ENCODE measurements at places on chromosomes 4 and X.

DNA sequence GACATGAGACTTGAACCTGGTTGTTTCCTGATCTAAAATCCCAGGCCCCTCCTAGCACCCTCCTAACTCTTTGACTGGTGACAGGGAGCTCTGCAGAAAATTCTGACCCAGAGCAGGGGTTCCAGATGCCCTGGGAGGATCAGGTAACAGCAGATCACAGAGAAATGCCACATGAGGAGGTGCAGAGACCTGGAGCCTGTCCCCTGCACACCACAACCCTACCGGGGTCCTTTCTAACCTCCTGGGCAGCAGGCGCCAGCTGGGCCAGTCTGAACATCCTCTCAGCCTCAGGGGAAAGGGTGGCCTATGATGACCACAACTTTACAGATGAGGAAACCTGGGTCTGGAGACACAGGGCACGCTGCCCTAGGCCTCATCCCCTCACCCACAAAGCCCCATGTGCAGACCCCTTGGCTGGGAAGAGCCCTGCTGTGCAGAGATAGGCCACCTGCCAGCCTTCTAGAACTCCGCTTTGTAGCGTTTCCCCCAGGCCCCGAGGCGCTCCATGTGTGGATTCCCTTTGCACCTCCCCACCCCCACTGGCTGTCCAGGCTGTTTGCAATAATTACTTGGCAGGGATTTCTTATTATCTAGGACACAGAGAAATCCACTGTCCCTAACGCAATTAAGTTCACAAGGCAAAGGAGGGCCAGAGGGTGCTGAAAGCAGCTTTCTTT is 36.5 kb downstream of the WDR1 start:
- no peak for DNase-seq

DNA sequence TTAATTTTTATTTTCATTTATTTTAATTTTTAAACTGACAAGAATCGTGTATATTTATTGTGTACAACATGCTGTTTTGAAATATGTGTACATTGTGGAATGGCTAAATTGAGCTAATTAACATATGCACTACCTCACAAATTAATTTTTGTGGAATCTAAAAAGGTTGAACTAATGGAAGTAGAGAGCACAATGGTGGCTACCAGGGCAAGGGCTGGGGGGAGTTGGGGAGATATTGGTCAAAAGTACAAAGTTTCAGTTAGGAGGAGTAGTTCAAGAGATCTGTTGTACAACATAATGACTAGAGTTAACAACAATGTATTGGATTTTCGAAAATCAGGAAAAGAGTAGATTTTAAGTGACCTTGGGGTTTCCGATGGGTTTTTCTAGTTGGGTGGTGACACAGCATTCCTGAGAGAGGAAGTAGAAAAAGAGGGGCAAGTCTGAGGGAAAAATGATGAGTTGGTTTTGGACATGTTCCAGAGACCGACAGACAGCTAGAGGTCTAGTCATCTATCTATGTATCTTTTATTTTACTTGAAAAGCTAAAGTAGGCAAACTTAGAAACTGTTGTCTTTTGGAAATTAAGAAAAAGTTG is 23.2 kb downstream of the APOO start:
- no peak for DNase-seq

DNA sequence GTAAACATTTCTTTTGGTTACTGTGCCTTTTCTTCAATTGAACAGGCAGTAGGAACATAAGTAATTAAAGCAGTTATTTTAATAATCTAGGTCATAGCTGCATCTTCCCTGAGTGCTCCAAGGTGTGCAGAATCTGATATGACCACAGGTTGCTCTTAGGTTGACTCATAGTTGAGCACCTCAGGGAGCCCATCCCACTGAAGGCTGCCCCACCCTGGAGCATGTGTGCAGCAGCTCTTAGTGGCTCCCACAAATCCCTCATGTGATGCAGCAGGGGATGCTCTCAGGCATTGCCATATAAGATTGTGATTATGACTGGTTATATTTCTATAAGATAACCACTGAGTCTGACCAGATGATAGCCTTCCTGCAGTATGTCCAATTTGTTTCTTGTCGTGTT is 72.3 kb downstream of the ZNF518B start:
- no peak for DNase-seq

- peak; percentile 8 for DNase-seq
Measured at GRCh38 chr4:85028910-85029309, 62.4 kb upstream of the WDFY3 start.

GRCh38 chr4:114921790-114922591 is 191.4 kb downstream of the NDST4 start:
- DNase-seq, result peak; percentile 18

DNA sequence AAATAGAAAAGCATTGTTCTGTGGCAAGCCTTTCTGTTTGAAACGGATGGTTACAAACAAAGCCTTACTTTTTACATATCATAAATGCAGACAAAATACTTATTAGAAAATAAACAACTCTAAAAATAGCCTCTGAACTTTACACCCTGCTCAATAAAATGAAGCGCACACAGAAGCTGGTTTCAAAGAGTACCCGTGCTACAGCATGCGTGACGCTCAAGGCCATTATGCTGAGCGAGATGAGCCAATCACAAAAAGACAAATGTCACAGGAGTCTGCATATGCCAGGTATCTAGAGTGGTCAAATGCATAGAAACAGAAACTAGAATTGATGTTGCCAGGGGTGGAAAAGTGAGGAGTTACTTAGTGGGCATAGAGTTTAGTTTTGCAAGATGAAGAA is 326.5 kb upstream of the GATB start:
- DNase-seq, result no peak

GRCh38 chr4:79689740-79690139 is 281.7 kb upstream of the GK2 start:
- DNase-seq, result no peak

- no peak for DNase-seq
Measured at GRCh38 chr4:186700746-186701145, 22.9 kb downstream of the FAT1 start.

GRCh38 chr4:36891971-36892370 is 352.6 kb upstream of the NWD2 start:
- no peak for DNase-seq

DNA sequence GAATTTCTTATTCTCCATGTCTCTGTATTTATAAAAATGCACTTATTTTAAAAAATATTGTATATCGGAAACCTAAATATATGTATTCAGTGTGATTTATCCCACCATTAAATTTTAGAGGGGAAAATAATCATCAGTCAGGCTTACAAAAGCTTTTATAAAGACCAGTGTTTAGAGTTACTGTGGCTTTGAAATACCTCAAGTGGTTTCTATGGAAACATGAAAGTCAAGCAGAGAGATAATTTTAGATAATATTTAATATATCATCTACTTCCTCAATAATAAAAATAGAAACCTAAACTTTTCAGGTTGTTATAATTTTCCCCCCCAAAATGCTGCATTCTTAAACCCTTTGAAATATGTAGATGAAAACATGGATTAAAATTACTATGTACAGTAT is 332.9 kb upstream of the PITX2 start:
- no peak for DNase-seq

GRCh38 chr4:53905941-53906377 is 158.4 kb downstream of the CHIC2 start:
- DNase-seq, result peak; percentile 61

GRCh38 chr4:136078976-136079375 is 1453.3 kb downstream of the PCDH18 start:
- DNase-seq, result no peak

DNA sequence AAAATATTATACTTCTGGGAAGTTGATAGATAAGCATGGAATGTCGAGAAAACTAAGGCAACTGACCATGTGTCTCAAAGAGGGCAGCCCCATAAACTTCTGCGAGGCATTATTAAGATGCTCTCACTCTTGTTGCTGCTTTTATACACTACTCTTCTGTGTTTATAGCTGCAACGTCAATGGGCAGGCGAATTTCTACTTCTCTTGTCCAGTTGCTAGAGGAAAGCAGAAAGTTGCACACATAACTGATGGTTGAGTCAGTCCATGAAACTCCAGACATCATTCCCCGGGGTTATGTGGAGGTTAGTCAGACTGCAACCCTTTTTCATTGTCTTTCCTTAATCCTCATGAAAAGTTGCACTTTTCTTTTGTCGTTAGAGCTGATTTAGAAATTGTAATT is 39.8 kb downstream of the VCX3B start:
- no peak for DNase-seq
